ENCODE measurements at places on chromosomes 11 and 22. TPM values are rescaled to one million over a fixed set of nuclear protein-coding genes. Genes with fewer than 3 reads are reported as not detected.
A peak's percentile ranks its signal among the peaks of the same experiment; 100 is the strongest.

- no peak for DNase-seq
These were observed 563.1 kb downstream of the METTL15 start for GRCh38 chr11:28671274-28671673.

Gene OR4A16
- not detected for total RNA-seq

DNA sequence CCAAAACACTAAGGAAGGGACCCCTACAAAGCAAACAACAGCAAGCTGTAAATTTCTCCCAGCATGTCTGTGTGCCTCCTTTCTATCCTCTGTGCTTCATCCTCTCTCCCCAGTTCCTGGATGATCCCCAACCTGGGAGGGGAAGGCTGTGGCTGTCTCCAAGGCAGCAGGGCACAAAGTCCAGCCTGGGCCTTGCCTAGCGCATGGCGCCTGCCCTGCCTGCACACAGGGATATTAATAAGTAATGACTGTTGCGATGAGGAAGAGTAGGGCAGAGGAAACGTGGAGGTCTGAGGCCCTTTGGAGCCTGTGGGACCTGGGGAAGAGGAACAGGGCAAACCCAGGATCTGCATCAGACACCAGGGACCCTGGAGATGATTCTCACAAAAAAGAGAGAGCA lies 2.0 kb downstream of the USH1C start:
- peak; percentile 84 for DNase-seq

DNA sequence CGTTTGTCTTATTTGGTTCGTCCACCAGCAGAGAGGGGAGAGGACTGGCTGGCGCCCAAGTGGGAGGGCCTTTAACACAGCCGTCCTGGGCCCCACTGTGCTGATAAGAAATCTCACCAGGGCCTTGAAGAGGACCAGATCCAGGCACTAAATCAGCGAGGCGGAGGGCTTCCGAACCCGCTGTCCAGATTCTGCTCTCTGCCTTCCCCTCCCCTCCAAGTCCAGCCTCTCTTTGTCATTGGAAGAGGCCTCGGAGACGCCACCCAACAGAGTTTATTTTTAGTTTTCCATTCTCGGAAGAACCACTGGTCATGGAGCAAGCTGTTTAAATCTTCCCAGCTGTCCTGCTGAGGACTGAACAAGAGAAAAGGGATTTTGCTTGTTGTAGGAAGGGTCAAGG lies 9.3 kb upstream of the FXYD6 start:
- DNase-seq = peak; percentile 81

Gene STK33
- 9.6 TPM for total RNA-seq

GRCh38 chr11:69497221-69497787 lies 15.8 kb downstream of the LINC01488 start:
- peak; percentile 83 for DNase-seq

- no peak for DNase-seq
These were observed 104.5 kb downstream of the NTM start for GRCh38 chr11:131474947-131475346.

- no peak for DNase-seq
These were observed 74.0 kb downstream of the NAV2 start for GRCh38 chr11:19786644-19787043.

Gene PLAAT5
- total RNA-seq = 0.92 TPM

Gene PLEKHA7
- 35.6 TPM for total RNA-seq

- DNase-seq = peak; percentile 79
These were observed 706.9 kb upstream of the LUZP2 start for GRCh38 chr11:23789938-23790371.

Gene PTPRCAP
- total RNA-seq = 2.5 TPM

- DNase-seq = peak; percentile 19
These were observed 8.7 kb upstream of the EFCAB6 start for GRCh38 chr22:43820651-43821305.

DNA sequence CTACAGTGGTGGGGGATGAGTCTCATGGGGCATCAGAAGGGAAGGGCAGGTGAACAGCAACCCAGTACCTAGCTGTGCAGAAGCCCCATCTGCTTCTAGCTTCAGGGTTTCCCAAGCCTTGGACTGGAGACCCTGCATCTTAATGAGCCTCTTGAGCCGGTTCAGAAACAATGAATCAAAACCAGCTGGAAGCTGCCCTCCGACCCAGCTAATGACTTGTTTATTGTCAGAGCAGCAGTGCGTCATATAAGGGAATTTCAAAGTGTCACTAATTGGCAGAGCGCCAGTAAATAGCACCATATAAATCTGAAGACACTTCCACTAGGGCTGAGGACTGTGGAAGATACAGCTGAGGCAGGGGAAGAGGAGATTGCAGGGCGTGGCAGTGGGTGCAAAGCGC lies 57.5 kb downstream of the RPUSD4 start:
- peak; percentile 69 for DNase-seq

DNA sequence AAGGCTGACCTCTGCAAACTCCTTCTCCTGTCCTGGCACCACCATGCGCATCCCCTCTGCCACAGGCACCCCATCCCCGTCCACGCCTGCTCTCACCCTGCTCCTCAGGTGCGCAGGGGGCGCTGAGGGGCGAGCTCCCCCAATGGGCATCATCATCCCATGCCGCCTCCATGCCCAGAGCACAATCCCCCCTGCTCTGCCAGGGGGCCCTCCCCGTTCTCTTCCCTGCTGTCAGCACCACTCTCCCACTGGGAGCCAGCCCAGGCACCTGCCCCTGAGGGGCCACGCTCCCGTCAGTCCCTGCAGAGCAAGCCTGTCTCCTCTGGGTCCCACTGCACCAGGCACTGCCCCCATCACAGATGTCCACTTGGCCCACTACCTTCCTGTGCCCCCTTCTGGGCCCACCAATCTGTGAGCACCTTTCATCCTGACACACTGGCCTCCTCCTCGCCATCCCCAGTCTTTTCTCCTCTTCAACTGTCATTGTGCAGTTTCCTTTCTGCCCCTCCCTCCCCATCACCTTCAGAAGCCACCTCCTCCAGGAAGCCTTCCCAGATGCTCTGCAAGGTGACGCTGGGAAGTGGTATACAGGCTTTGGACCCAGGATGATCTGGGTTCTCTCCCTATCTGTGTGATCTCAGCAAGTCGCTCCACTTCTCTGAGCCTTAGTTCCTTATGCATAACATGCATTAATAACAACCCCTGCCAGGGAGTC lies 62.6 kb downstream of the CYTH4 start:
- DNase-seq = no peak

Gene OR1S2
- total RNA-seq = not detected
